ENCODE measurements at places on chromosomes 1 and 21.

- H3K27me3 ChIP-seq, result no peaks in the 10 kb centered on the region
- peaks cover 76% of the 10 kb centered on the region for H3K4me1 ChIP-seq
- H3K27ac ChIP-seq, result peak overlapping the region; percentile 97
- peaks cover 44% of the 10 kb centered on the region for H3K36me3 ChIP-seq
- peak; percentile 57 for DNase-seq
These were observed 1.9 kb downstream of the SH2D2A start for GRCh38 chr1:156814571-156815260.

- H3K4me3 ChIP-seq, result no peak overlapping the region
- H3K27ac ChIP-seq, result no peak overlapping the region
- H3K4me1 ChIP-seq, result no peaks in the 10 kb centered on the region
- DNase-seq, result no peak
- H3K36me3 ChIP-seq, result peaks cover 2% of the 10 kb centered on the region
These were observed 433.9 kb upstream of the DAB1 start for GRCh38 chr1:57857809-57858208.

- no peak overlapping the region for H3K4me3 ChIP-seq
- no peaks in the 10 kb centered on the region for H3K36me3 ChIP-seq
- no peak for DNase-seq
- no peak overlapping the region for H3K27ac ChIP-seq
These were observed 42.9 kb downstream of the MAGI3 start for GRCh38 chr1:113433184-113433583.

GRCh38 chr1:244362476-244362875, 89.2 kb downstream of the ADSS2 start:
- no peak overlapping the region for H3K4me3 ChIP-seq
- H3K4me1 ChIP-seq, result no peaks in the 10 kb centered on the region
- no peaks in the 10 kb centered on the region for H3K27me3 ChIP-seq
- DNase-seq, result no peak
- peaks cover 7% of the 10 kb centered on the region for H3K36me3 ChIP-seq
- H3K27ac ChIP-seq, result no peak overlapping the region

DNA sequence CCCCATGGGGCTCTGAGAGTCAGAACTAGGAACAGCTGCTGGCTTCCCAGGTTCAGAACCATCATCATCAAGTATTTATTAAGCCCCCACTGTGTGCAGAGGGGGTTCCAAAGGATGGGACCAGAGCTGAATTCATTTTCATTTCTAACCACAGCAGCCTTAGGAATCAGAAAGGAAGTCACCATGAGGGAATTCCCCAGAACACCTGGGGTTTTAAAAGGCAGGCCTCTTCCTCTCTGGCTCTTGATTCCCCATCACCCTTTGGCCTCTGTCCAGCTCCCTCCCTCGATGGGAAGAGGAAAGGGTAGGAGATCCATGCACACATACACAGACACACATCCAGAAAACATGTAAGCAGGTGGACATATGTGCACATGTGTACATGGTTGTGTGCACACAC, 1.3 kb upstream of the KCNN3 start:
- H3K4me1 ChIP-seq, result peaks cover 37% of the 10 kb centered on the region
- peaks cover 44% of the 10 kb centered on the region for H3K27me3 ChIP-seq
- no peak overlapping the region for H3K4me3 ChIP-seq
- no peak overlapping the region for H3K27ac ChIP-seq
- DNase-seq, result no peak

Measured in activated T-cell treated with anti-CD3 and anti-CD28 coated beads, Interleukin-2, amount 50 U/mL, for 72 hours (primary cell).